Panc1 (cell line): ENCODE measurements at places on chromosomes 16 and 17. TPM values are rescaled to one million over a fixed set of nuclear protein-coding genes. Genes with fewer than 3 reads are reported as not detected.

Gene C16orf78
- total RNA-seq, result not detected

Gene CFAP97D1
- total RNA-seq, result not detected

Gene RAMP2
- 1.1 TPM for total RNA-seq

- H3K27ac ChIP-seq, result peak overlapping the region; percentile 77
- H3K36me3 ChIP-seq, result peaks cover 4% of the 10 kb centered on the region
- no peaks in the 10 kb centered on the region for H3K27me3 ChIP-seq
- H3K4me1 ChIP-seq, result peaks cover 10% of the 10 kb centered on the region
These were observed 1.7 kb downstream of the HEXIM1 start for GRCh38 chr17:45149669-45150664.

DNA sequence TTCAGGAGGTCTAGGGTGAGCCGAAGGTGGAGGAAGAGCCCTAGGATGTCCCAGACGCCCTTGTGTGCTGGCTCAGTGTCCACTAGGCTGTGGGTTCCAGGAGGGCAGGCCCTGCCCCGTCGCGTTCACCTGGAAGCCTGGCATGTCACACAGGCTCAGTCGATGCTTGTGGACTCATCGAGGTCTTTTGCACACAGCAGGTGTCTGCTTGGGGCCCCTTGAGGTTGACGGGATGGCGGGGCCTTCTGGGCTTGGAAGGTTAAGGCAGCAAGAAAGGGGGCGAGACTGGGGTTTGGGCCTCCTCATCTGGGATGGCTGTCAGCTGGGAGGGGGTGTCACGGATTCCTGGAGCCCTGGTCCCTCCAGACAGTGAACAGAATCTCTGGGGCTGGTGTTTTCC, 1.9 kb downstream of the RAP1GAP2 start:
- H3K36me3 ChIP-seq, result no peaks in the 10 kb centered on the region
- no peak for DNase-seq
- H3K4me1 ChIP-seq, result no peaks in the 10 kb centered on the region
- no peaks in the 10 kb centered on the region for H3K27me3 ChIP-seq
- no peak overlapping the region for H3K27ac ChIP-seq
- H3K4me3 ChIP-seq, result no peak overlapping the region

DNA sequence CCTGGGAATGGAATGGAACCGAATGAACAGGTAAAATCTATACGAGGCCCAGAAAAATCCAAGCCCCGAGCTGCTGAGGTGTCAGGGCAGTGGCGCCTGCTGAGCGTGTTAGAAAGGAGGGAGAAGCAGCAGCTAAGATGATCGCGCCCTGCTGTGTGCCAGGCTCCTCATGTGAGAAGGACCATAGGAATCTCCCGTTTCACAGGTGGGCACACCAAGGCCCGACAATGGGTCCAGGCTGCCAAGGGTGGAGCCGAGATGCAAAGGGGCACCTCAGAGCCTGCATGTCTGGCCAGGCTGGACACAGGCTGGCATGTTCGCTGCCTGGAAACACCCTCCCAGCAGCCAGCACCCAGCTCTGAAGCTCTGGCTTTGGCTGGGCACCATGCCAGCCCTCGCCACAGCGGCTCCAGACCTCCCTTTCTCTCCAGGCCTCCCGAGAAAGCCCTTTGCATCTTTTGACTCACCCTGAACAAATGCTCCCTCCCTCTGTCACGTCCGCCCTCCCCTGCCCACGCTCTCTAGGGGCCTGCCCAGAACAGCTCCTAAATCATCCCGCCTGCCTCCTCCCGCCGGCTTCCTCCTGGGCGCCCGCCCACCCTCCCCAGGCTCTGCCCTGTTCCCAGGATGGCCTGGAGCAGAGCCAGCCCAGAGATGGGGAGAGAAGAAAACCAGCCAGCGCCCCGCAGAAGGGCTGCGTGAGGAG, 217.8 kb upstream of the GSE1 start:
- peak overlapping the region; percentile 70 for H3K27ac ChIP-seq
- no peak overlapping the region for H3K4me3 ChIP-seq
- no peak for DNase-seq
